ENCODE measurements at places on chromosomes 16 and 17. TPM values are rescaled to one million over a fixed set of nuclear protein-coding genes. Genes with fewer than 3 reads are reported as not detected.

DNA sequence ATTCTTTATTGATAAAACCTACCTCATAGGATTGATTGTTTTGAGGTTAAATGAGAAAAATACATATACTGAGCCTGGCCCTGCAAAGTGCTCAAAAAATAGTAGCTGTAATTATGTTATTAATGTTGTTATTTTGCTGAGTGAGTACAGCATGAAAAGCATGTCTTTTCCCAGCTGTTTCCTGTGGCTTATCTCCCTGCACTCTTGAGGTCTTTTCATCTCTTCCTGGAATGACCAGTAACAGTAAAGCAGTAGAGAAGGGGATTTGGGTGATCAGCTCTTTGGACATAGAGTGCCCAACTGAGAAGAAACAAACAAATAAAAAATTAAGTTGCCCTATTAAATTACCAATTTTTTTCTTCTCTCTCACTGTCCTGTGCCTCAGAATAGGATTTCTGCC, 53.7 kb downstream of the NFAT5 start:
- DNase-seq, result no peak

IL34 gene
- total RNA-seq, result 0.86 TPM

DNA sequence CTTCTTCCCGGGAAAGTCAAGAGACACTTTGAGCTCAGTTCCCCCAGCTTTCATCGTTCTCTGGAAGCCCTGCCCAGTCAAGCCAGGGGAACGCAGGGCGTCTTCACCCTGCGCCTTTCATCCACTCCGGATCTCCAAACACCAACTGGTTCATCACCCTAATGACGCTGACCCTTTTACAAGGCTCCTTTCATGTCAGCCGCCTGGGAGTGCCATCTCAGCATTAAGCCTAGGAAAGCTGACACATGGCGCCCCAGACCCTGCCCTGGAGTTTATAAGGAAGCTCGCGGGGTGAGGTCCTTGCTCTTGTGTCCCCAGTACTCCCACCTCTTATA, 594 bp upstream of the DNAJC7 start:
- no peak for DNase-seq

DNA sequence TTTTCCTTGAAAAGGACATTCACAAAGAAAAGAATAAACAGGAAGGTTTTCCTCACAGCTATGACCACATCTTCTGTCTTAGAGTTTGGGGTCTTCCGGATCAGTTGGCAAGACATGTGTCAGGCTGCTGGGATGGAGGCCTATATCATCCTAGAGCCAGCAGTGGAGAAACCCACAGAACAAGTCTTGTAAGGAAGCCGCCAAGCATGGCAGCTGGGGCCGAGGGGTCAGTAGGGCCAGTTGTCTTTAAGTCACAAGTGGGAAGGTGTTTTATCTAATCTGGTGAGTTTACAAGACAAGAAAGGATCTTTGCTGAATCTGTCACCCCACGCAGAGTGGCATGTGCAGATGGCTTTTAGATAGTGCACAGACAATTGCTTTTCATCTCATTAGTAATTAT, 25.7 kb downstream of the SCNN1B start:
- no peak for DNase-seq

DNA sequence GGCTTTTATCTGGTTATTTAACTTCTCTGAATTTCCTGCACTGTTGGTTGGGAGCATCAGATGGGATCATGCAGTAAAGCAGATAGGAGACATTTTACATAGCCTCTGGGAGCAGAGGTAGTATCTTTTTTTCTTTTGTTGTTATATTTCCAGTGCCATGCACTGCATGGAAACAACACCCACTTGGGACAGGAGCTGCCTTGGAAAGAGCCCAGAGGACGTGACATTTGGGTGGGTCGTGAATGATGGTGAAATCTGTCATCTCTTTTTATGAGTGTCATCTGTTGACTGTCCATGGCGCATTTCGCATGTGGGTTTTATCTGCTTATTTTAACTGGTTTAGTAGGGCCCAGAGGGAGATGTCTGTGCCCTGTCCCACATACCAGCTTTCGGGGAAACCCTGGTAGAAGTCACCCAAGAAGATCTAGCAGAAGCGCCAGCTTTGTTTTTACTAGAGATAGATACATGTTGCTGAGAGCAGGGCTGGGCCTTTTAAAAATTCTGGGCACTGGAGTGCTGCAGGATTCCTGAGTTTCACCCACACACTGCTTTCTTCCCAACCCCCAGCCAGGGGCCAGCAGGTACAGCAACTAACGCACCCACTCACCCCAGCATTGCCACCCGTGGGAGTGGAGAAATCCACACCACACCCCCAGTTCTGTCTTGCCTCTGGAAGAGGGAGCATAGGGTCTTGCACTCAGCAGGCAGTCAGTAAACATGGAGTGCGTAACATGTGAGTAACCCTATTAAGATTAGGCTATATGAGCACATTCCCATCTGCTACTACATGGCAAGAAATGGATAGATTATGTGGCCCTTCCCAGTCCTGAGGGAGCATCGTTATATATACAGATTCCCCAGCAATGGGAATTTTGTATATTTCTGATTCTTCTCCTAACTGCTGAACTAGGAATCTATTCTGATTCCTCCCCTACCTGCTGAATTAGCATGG, 8.4 kb upstream of the TERF2 start:
- DNase-seq, result no peak

CPHXL2 gene
- not detected for total RNA-seq

Data from M059J (cell line).